Activated CD4-positive, alpha-beta memory T cell treated with anti-CD3 and anti-CD28 coated beads, Interleukin-2, amount 10 ng/mL, durations not matched to agents 7 days and 5 days (primary cell): ENCODE measurements at places on chromosomes 2 and 18. TPM values are rescaled to one million over a fixed set of nuclear protein-coding genes. Genes with fewer than 3 reads are reported as not detected.

- DNase-seq: no peak
Measured at GRCh38 chr2:11387843-11388242, 43.4 kb upstream of the ROCK2 start.

DNA sequence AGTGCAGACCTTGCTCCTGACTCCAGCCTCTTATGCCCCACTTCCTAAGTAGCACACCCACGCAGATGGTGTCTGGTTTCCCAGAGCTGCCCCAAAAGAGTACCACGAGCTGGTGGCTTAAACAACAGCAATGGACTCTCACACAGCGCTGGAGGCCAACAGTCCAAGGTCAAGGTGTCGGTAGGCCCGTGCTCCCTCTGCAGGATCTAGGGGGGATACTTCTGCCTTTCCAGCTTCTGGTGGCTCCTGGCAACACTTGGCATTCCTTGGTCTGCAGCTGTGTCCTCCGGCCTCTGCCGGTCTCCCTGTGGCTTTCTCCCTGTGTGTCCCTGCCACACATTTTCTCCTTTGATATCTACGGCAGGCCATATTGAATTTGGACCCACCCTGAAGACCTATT is 99.0 kb downstream of the TSHZ1 start:
- DNase-seq: no peak

DNA sequence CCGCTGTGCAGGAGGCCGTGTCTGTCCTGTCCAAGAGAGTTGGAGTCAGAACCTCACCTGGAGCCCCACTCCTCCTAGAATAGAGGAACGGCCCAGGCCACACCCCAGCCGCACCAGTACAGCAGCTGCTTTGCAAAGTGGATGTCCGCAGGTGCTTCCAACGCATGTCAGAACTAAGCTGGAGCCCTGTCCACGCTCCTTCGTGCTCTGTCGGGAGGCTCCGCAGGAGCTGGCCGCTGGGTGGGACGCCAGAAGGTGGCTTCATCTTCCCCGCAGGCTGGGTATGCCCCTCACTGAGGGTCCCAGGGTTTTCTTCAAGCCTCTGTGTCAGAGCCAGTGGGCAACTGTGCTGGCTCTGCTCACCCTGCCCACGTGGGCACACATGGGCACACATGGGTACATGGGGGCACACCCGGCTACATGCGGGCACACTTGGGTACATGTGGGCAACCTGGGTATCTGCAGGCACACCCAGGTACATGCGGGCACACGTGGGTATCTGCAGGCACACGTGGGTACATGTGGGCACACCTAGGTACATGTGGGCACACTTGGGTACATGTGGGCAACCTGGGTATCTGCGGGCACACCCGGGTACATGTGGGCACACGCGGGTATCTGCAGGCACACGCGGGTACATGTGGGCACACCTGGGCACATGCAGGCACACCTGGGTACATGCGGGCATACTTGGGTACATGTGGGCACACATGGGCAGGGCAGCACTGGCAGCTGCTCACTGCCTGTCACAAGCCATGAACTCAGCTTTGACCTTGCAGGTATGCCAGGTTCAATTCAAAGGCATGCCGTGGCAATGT is 67.1 kb upstream of the CTDP1 start:
- no peak for DNase-seq

DNA sequence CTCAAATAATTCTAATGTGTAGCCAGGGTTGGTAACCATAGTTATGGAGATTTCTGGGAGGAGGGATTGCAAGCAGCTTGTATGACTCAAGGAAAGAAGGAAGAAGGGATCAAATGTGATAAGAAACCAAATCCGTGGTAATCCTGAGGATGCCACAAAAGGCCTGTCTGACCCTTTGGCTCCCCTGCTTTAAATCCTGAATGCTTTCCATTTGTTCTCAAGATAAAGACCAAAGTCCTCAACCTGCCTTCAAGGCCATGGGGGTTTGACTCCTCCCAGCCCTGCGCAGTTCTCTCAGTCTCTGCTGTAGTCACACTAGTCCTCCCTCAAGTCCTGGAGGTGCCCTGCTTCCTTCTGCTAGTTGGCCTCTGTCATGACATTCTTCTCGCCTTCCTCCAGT is 74.0 kb downstream of the SUMO1 start:
- DNase-seq: no peak

The TBR1 gene
- not detected for total RNA-seq

GRCh38 chr2:17648581-17648980 is 105.0 kb downstream of the SMC6 start:
- no peak for DNase-seq

DNA sequence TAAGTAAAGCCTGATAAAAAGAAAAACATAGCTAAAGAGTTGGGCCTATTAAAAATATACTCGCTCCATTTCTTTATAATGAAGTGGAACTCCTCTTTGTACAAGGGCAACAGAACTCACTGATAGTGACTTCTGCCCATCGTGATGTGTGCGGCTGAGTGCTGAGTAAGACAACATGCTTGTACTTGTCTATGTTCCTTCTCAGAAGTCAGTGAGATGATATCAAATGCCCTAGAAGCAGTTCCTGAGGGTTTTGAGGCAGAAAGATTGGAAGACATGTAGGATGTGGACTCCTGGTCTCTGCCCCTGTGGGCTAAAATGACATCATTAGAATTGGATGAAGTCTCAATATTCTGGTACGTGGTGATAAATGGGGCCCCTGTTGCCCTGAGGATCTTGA is 73.8 kb downstream of the USP40 start:
- DNase-seq: no peak
